NCI-H1694 treated with DMSO at 0.1 percent for 48 hours (cell line): ENCODE measurements at places on chromosomes 13 and 19.
A peak's percentile ranks its signal among the peaks of the same experiment; 100 is the strongest.

DNA sequence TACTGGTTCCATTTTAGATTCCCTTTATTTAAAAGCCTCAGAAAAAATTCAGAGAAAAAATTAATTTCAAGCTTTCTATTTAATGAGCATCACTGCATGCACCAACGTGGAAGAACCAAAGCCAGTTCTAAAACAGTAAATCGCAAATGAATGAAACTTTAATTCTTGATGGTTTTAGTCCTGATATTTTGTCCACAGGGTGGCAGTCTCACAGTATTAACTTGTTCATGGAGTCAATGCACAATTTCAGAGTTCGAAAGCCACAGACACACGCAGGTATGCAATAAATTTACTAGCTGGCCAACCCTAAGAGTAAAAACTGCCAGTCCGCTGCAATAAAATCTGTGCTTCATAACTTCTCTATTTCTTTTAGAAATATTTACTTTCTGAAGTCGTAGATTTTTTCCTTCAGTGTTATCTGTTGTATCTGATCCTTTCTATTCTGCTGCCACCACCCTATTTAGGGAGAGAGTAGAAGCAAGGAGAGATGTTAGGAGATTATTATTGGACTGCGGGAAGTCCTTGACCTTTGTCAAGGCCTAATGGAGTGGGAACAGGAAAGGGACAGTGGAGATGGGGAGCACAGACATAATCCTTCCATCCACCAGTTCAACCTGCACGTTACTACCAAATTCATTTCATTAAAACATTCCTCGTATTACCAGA lies 7.0 kb upstream of the WBP4 start:
- DNase-seq: peak; percentile 19

GRCh38 chr19:30557927-30558557 lies 185.9 kb downstream of the ZNF536 start:
- DNase-seq: no peak

DNA sequence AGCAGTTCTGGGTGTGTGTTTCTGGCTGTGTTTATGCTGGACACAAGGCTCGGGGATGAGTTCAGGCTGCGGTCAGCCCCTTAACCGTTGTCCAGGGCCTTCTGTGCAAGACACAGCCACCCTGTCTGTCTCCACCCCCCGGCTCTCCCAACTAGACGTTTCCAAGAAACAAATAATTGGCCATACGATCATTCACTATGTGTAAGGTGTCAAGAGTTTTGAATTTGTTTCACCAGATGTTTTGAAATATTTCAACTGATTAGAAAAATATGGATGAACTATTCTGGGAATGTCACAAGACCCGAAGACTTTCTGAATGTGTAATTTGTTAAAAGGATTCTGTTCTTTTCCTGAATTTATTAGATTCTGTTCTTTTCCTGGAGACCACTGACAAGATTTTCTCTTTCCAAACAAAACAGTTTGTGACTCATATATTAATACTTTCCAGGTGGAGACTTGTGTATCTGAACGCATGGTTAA lies 318.2 kb downstream of the MYO16 start:
- no peak for DNase-seq

GRCh38 chr19:45574526-45574925 lies 10.1 kb downstream of the OPA3 start:
- no peak for DNase-seq

- no peak for DNase-seq
Observed at GRCh38 chr19:43624933-43625332, 5.5 kb upstream of the ZNF428 start.

DNA sequence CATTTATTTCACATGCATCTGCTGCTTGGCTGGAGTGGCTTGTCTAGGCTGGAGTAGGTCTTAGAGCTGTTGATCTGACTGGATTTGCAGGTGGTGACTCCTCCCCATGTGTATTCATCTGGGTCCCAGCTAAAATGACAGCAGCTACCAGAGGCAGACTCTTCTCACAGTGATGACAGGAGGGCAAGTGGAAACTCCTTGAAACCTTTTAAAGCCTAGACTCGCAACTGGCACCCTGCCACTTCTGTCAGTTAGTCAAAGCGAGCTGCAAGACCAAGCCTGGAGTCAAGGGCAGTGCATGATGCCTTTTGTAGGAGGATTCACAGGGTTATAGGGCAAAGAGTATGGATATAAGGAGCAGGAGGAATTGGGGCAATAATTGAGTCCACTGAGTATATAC lies 65.2 kb downstream of the TEX26 start:
- peak; percentile 71 for DNase-seq

DNA sequence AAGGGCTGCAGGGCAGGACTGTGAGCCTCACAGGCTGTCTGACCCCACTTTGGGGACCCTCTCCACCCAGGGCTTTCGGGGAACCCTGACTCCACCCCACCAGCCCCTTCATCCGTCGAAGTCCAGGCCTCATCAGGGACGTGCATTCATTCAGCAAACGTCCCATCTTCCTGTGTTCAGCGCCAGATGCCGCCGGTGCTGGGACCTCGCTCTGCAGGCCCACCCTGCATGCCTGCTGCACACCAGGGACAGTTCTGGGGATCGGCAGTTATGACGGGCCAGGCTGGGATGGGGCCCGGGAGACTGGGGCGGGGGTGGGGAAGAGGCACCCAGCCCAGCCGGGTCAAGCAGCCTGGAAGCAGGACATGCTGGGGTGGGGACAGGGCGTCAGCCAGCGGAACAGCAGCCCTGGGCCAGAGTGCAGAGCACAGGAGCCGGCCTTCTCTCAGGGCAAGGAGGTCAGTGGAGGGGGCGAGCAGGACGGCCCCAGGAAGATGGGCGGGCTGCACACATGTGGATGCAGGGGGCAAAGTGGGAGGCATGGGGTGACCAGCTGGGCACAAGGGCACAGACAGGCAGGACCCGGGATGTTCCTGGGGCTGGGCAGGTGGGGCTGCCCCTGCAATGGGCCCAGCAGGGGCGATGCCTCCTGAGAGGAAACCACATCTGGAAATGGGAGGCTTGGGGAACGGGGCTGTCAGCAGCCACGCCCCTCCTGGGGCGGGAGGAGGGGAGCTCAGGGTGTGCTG lies 5.1 kb downstream of the GAMT start:
- DNase-seq: no peak

DNA sequence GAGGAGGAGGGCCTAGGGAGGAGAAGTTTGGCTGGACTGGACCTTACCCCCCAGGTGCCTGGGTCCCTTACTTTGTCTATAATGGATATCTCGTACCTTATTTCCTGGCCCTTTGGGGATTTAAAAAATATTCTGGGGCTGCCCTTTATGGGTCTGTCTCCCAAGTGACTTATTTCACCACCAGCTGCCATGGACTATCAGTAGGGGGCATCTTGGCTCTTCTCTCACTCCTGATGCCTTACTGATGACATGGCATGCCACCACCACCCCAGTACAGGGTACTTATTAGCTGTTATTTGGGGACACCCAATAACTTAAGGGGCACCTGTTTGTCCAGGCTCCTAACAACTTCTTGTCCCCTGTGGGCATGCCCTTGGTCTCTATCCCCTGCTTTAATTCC lies 38.0 kb downstream of the NFIX start:
- no peak for DNase-seq

- no peak for DNase-seq
Observed at GRCh38 chr19:32294871-32295438, 50.5 kb upstream of the ZNF507 start.

- DNase-seq: peak; percentile 45
Observed at GRCh38 chr19:13071444-13072187, 31.0 kb downstream of the LYL1 start.

GRCh38 chr19:31723101-31723500 lies 373.9 kb upstream of the TSHZ3 start:
- DNase-seq: no peak

DNA sequence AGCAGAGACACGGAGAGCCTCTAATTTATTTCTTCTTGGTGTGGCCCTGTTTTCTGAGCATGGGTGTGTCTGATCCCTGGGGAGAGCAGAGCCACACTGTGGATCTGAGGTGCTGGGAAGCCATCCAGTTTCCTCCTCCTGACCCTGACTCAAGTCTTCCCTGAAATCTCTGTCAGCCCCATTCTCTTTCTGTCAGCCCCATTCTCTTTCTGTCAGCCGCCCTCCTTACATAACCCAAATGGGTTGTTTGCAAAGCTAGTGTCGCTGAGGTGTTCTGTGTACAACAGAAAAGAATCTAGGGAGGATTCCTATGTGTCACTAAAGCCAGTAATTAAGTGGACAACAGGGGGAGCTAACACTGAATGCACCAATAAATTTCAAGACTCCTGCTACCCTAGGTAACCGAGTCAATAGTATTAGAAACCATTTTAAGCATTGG lies 50.2 kb downstream of the LRCH1 start:
- no peak for DNase-seq

GRCh38 chr19:46515879-46516350 lies 20.2 kb upstream of the PNMA8B start:
- peak; percentile 58 for DNase-seq

DNA sequence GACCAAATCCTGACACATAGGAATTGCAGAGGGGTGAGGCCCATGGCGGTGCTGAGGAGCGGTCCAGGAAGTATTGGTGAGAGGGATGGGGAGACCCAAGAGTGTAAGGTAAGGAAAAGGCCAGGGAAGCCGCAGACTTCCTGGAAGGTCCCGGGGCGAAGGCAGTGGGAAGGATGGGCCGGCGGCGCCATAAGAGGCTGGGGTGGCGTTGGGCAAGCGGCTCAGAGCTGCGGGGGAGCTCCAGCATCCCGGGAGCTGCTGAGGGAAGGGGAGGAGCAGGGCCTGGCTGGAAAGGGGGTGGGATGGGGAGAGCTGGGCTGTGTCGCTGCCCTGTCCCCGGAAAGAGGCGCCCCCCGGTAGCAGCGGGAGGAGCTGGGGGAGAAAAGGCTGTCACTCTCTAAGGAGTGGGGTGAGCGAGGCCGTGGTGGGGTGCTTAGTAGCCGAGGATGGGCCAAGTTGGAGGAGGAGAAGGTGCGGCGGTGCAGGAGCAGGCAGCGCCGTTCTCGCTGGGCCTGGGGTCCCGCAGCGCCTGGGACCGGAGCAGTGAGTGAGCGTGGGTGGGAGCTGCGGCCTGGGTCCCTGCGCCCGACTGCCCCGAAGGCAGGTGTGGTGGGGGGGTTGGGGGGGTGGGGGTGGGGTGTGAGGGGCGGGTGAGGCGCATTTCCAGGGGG lies 30.7 kb downstream of the C1QTNF9 start:
- DNase-seq: no peak

GRCh38 chr13:102310691-102311418 lies 91.0 kb downstream of the FGF14 start:
- no peak for DNase-seq

DNA sequence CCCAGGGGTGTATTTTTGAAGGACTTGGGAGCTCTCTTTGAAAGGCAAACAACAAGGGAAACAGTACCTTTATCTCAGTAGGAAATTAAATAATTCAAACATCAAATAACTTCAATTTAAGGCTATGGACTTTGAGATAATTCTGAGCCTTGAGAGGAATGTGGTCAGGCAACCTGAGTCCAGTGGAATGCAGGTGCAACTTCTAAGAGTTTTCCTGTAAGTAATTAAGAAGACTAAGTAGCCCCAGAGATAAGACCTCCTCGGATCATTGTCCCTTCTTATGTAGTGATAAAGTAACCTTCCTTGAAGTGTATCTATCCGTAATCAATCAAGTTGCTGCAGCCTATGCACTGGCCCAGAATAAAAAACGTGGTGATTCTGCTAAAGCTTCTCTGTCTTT lies 29.2 kb downstream of the ZNF701 start:
- no peak for DNase-seq

- no peak for DNase-seq
Observed at GRCh38 chr13:79427883-79428282, 21.8 kb upstream of the RBM26 start.

DNA sequence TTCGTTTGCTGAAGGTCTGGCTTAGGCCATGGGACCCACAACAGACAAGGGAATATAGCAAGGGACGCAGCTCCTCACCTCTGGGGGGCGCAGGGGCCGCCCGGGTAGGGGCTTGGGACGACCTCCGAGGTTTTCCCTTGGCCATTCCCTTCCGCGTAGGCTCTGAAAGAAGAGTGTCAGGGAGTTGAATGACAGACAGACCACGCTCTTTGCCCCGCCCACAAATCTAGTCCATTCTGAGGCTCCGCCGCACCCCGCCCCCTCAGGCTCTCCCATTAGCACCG lies 11.4 kb upstream of the ZNF414 start:
- DNase-seq: peak; percentile 59

GRCh38 chr13:95304453-95304852 lies 3.2 kb upstream of the ABCC4 start:
- DNase-seq: no peak

DNA sequence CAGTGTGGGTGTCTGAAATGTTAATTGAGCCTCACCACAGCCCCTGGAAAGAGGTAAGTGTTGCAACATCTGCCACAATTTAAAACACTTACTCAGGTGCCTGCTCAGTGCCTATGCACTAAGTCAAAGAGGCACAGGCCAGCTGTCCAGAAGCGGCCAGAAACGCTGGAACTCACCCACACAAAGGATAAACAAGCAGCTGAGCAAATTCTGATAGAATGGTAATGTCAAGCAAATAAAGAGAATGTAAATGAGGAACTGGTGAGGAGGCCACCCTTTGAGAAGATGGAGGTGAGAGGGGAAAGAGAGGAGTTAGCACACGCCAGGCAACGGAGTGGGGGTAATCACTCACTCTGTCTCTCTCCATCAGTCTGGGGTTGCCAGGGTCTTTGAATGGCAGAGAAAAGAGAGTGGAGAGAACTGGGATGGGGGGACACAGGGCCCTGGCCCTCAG lies 67.7 kb upstream of the SERP2 start:
- no peak for DNase-seq

DNA sequence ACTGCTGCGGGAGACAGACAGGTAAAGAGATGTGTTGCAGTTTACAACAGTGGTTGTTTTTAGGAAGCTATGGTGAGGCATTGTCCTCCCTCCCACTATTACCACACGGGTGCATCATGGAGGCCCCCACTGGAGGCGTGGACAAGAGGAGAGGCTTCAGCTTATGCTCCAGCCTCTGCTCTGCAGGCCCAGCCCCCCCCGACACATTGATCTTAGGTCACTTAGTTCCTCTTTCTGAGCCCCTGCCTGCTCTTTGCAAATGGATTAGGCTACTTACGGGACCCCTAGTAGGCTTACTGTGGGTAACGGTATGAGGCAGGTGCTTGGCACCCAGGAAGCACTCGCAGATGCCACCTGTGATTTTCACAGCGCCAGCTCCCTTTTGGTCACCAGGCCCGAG lies 123.9 kb downstream of the SLC7A1 start:
- no peak for DNase-seq
